Thoracic aorta (tissue), 2 donors: ENCODE measurements at places on chromosomes 1 and 21.

- DNase-seq = no peak
These were observed 93.6 kb upstream of the ZNF678 start for GRCh38 chr1:227469708-227470107.

DNA sequence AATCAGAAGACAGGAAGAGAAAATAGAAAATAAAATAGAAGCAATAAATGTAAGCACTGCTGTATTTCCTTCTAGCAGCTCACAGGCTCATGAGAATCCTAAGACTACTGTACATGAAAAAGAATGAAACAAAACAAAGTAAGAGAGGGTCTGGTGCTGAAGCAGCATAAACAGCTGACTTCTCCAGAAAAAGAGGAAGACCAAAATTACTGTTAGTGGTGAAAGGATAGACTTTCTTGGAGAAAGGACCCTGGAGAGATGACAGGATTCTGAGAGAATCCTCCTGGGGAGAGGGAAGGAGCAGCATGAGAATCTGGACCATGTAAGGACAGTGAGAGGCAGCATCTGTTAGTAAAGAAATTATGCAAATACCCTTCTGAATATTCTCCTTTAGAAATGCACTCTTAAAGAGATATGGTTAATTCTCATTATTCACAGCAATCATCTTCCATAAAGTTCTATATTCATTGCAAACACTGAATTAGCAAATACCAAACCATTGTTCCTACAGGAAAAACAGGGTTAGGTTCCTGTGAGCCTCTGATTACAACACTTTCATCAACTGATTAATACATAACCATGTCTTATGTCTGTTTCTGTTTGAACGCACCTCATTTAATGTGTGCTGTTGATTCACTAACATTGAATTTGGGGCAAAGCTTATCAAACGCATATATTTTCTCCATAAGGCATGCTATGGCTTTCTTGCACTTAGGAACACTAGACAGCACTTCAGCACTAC is 17.0 kb downstream of the SLC25A24 start:
- no peak for DNase-seq

DNA sequence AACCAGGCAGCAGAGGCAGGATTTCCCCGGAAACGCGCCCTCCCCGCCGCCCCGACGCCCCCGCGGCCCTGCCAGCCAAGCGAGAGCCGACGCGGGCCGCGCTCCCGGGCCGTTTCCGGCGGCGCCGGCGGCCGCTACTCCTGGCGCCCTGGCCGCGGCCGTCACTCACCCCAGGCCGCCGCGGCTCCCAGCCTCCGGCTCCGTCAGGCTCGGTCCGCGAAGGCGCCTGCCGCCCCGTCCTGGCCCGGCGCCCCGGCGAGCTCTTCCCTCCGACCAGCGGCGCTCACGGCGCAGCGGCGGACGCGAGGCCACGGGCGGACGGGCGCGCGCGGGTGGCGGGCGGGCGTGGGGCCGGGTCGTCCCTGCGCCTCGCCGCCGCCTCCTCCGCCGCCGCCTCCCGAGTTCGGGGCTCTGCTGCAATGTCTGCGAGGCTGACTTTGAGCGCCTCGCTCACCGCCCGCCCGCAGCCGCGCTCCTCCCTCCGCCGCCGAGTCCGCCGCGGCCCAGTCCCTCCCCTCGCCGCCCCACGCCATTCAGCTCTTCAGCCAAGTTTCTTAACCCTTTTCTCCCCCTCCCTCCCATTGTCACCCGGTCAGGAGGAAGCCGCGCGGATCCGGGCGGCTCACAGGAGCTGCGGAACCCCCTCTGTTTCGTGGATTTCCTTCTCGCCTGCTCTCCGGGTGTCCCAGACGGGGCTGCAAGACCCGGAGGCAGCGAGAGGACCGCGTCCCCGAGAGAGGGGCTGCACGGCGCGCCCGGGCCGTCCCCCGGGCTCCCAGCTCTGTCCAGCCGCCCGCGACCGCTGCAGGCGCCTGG is at the start of gene NRIP1:
Gene NRIP1 (minus strand): TSS at position 425 of the 816 bp plus-strand sequence. CDS start 96,808 bp downstream, outside the sequence.
- DNase-seq = peak; percentile 50

GRCh38 chr1:156852418-156852874 is 6.5 kb downstream of the INSRR start:
- no peak for DNase-seq

DNA sequence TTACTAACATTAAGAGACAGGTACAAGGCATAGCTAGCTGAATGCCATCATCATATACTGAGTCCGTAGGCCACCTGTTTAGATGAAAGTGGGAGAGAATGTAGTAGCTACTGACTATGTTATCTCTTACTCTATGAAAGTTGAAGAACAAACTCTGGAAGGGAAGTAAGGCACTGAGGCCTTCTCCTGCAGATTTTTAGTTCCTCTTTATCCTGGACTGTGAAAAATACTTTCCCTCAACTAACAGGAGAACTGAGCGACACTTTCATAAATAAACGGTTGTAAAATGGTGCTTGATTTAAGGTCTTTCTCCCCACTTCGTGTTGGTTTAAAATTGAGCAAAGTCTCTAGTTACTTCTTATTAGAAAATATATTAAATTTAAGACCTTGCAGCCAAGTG is 101.9 kb downstream of the FNBP1L start:
- DNase-seq = no peak

GRCh38 chr1:42784946-42785693 is at the start of gene TMEM269:
TMEM269 (plus strand) TSS chr1:42784991; CDS start chr1:42789894, 4,903 bp downstream.
- no peak for DNase-seq

GRCh38 chr1:4755864-4756504 is 101.6 kb downstream of the AJAP1 start:
- DNase-seq = no peak

DNA sequence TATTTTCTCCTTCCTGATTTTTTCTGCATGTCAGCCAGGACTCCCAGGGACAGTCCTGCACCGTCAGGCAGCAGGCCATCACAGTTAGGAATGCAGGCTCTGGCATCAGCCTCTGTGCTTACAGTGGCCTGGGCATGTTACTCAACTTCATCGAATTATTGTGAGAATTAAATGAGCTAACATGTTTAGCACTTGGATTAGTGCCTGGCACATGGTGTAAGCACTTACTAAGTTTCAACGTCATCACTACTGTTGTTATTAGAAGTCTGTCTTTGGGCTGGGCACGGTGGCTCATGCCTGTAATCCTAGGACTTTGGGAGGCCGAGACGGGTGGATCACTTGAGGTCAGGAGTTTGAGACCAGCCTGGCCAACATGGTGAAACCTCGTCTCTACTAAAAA is 45.1 kb downstream of the SCCPDH start:
- no peak for DNase-seq

- DNase-seq = no peak
These were observed 60.2 kb downstream of the MORN1 start for GRCh38 chr1:2331200-2331544.

DNA sequence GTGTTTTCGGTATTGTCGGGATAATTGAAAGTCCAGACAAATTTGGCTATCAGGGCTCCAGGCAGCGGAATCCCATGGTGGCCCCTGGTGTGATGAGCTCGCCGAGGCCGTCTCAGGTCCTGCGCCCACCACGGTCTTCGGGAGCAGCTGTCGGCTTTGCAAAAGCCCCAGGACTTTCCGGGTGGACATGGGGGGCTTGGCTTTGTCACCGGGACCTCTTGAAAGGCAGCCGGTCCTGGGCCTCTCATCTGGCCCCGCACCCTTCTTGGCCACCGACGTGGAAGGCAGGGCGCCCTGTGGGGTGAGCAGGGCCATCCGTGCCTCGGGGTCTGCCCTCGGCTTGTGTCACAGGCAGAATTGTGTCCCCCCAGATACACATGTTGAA is 87.1 kb upstream of the ACTRT2 start:
- no peak for DNase-seq

DNA sequence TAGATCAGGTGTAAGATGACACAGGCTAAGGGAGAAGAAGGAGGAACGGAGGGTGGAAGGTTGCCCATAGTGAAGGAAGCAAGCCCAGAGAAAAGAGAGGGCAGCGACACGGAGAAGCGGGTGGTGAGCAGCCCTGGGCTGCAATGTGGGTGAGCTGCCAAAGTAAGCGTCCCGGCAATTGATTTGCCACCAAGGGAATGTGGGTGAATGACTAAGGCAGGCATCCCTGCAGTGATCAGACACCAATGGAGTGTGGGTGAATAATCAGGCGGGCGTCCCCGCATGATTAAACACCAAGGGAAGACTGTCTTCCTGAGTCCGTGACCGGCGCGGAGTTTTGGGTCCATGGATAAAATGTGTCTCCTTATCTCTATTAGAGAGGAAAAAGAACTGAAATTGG is 79.6 kb downstream of the UCHL5 start:
- DNase-seq = no peak

GRCh38 chr1:88890791-88891317 is 513 bp downstream of the GTF2B start:
- no peak for DNase-seq

GRCh38 chr1:80427881-80428280 is 1372.9 kb upstream of the ADGRL2 start:
- DNase-seq = no peak

DNA sequence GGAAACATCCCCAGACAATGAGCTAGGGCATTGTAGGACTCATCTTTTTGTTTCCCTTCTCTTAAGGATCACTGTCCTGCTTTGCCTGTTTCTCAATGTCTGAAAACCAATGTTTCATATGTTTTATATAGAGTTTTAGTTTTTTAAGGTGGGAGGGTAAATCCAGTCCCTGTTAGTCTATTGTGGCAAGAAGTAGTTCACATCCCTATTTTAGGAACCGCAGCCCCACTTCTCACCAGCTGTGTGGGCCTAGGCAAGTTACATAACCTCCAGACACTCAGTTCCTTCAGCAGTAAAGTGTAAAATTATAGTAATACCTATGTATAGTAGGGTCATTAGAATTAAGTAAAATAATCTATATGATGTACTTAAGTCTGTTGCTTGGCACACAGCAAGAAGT is 105.8 kb upstream of the WLS start:
- no peak for DNase-seq

GRCh38 chr1:12754738-12755137 is 8.7 kb downstream of the CFAP107 start:
- no peak for DNase-seq

DNA sequence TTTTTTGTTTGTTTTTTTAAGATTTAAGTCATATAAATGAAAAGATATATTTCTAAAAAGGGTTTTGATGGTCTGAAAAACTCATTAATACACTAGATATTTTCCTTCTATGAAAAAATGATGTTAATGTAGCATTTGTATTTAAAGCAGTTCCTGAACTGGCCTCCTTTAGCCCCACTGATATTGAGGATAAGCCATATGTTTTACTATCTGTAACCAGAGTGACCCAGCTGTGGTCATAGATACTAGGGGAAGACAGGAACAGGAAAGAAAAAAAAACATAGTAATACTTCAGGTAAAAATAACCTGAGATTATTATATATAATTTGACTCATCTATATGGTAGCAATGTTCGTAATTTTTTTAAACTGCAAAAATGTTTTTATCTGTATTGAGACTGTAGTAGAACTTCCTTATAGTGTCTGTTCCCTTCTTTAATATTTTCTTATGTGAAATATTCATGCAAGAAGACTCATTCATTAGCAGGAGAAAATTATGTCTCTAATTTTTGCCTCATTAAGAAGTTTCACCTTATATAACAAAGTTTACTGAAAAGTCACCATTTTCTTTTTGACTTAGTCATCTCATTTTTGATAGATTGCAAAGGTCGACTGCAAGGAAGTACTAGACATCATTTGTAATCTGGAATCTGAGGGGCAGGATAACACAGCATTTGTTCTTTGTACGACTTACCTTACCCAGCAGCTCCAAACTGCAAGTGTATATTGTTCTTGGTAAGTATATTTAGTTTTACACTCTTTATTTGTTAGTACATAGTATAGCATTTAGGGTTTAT is 25.6 kb upstream of the TMCO2 start:
- no peak for DNase-seq

DNA sequence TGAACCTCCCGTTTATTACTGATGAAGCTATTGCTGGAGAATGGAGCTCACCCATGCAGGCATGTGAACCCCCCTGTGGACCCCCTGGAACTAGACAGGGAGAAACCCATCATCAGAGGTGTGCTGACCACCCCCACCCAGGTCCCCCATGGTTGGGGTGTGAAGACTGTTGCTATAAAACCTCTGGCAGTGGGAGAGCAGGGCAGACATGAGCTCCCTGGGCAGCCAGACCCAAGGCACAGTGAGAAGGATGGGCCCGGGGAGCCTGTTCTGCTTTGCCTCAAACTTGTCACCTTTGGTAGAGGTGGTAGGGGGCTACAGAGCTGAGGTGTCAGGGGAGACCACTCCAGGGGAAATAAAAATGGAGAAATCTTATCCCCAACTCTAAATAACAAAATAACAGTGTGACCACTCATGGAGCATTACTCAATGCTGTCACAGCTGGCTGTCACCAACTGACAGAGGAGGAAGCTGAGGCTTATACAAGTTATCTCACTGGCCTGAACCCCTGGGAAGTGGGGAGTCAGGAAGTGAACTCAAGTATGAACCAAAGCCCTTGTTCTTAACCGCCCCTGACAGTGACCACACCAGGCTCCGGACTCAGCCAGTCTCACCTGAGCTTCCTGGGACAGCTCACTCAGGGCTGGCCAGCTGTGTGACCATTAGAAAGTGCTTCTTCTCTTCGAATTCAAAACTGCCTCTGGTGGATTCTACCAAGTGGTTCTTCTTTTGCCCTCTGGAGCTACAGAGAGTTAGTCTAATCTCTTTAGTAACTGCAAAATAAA is 698.8 kb downstream of the MATN1 start:
- DNase-seq = no peak

GRCh38 chr1:78475888-78476610 is 14.7 kb upstream of the PTGFR start:
- no peak for DNase-seq

DNA sequence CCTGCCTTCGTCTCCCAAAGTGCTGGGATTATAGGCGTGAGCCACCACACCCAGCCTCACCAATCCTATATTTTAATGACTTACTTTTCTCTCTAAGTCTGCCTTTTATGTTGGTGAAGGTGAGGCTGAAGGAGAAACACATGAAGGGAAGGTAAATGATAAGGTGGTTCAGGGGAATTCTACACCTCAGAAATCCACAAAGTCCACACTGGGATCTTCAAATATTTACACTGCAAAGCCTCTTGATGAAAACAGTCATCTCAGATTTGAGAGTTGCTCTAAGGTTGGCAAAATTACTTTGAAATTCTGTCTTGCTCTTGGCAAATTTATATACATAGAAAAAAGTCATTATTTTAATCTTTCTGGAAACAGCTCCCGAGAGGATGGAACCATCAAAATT is 42.0 kb upstream of the CACHD1 start:
- DNase-seq = no peak

DNA sequence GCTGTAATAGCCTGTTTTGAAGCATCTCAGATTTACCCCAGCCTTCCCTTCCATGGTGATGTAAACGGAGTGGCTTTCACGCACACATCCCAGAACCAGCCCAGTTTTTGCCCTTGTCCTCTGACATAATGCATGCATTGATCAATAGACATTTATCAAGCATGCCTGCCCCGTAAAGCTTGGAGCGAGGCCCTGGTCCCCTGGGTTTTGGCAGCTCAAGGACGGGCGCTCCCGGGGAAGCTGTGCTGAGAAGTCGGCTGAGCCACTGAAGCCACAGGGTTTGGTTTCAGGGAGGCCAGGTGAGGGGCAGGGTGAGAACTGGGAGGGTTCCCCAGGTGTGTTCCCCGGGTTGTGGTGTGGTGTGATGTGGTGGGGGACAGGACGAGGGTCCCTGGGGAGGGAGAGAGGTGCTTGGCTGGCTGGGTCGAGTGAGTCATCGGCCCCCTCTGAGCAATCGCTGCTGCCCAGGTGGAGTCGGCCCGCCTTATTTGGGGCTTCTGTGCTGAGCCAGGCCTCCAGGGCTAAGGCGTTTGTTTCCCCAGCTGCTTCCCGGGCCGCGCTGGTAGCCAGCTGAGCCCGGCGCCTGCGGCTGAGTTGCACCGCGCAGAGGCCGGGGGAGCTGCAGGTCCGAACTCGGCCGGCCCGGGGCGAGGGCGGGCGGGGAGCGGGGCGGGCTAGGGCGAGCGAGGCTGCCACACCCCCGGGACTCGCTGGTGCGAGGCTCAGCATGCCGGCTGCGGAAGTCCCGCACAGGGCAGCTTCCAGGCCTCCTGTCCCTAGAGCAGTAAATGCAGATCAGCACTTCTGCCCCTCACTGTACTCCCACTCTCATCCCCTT is 23.6 kb downstream of the ATP2B4 start:
- no peak for DNase-seq
